GDM1 (cell line): ENCODE measurements at places on chromosomes 5 and 9.

DNA sequence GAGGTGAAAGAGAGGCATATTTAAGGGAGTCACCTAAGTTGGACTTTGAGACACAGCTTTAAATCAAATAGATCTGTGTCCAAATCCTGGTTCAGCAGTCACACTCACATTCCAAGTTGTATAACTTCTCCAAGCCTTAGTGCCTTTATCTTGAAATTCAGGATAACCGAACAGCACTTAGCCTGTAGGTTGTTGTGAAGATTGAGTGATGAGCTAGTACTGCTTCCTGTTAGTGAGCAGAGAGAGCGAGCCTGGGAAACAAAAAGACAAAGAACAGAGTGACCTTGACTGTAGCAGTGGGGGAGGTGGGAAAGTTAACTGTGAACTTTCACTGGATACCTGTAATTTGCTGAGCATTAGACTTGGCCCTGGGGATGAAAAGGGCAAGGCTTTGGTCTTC is 22.4 kb downstream of the MAML1 start:
- DNase-seq: no peak

GRCh38 chr9:107437716-107438115 is 51.9 kb downstream of the KLF4 start:
- no peak for DNase-seq

DNA sequence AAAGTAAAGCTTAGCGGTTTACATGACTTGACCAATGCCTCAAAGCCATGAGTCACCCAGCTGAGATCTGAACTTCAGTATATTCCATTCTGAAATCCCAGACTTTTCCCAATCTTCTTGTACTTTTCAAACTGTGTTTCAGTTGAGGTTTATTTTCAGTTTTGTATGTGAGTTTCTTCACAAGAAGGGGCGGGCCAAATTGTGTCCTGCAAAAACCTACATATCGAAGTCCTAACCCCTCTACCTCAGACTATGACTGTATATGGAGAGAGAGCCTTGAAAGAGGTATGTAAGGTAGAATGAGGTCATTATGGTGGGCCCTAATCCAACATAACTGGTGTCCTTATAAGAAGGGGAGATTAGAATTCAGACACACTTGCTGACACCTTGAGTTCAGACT is 666 bp upstream of the TLR4 start:
- no peak for DNase-seq

- DNase-seq: no peak
These were observed 188.5 kb upstream of the GRAMD2B start for GRCh38 chr5:126234563-126235195.

- DNase-seq: no peak
These were observed 23.4 kb downstream of the UBLCP1 start for GRCh38 chr5:159286420-159287035.

DNA sequence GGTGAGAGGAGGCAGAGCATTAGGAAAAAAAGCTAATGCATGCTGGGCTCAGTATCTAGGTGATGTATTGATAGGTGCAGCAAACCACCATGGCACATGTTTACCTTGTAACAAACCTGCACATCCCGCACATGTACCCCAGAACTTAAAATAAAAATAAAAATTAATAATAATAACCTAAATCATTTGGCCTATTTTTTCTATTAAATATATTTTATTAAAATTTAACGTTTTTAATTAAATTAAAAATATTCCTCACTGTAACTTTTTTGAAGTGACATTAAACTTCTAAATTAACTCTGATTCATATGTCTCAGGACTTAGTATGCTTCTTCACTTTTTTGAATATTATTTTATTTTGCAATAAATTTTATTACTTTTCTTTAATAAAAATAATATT is 83.7 kb upstream of the PARP8 start:
- no peak for DNase-seq

DNA sequence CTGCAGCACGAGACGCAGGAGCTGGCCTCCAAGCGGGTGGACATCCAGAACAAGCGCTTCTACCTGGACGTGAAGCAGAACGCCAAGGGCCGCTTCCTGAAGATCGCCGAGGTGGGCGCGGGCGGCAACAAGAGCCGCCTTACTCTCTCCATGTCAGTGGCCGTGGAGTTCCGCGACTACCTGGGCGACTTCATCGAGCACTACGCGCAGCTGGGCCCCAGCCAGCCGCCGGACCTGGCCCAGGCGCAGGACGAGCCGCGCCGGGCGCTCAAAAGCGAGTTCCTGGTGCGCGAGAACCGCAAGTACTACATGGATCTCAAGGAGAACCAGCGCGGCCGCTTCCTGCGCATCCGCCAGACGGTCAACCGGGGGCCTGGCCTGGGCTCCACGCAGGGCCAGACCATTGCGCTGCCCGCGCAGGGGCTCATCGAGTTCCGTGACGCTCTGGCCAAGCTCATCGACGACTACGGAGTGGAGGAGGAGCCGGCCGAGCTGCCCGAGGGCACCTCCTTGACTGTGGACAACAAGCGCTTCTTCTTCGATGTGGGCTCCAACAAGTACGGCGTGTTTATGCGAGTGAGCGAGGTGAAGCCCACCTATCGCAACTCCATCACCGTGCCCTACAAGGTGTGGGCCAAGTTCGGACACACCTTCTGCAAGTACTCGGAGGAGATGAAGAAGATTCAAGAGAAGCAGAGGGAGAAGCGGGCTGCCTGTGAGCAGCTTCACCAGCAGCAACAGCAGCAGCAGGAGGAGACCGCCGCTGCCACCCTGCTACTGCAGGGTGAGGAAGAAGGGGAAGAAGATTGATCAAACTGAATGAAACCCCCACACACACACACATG is 654 bp downstream of the PURA start:
- DNase-seq: peak; percentile 19

DNA sequence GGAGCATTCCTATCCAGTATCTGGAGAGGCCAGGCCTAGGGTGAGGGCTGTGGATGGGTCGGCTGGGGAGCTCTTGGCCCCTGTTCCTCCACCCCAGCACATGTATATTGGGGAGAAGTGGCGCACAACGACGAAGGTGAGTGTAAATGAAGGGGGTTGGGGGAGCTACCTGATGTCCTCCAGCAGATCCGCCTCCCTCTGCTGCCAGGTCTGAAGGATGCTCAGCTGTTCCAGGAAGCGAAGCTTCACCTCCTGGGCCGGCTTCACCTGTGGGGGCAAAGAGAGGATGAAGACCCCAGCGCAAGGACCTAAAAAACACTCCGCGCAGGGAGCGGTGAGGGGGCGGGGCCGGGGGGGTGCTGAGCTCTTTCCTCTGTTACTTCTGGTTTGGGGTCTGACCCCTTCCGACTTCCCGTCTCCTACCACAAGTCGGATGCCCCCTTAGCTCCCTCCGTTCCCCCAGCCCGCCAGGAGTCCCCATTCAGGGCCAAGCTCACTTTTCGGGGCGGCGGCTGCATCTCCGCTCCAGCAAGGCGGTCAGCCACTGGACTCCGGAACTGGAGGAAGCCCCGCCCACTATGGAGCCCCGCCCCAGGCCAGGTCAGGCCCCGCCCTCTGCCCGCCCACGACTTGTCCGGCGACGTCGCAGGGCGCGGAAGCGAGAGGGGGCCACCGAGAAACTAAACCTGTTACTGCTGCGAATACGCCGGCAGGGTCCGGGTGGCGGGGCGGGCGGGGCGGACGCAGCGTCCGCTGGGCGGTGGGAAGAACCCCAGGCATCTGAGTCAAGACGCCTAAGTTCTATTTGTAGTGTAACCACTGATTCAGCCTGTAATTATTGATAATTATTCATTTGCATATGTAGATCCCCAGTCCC is at the start of gene FCHSD1:
FCHSD1 (minus strand) TSS at position 568 of the 877 bp plus-strand sequence; CDS start at position 518, 50 bp downstream.
- DNase-seq: no peak

- no peak for DNase-seq
These were observed 574.8 kb downstream of the PSAT1 start for GRCh38 chr9:78871452-78872331.

DNA sequence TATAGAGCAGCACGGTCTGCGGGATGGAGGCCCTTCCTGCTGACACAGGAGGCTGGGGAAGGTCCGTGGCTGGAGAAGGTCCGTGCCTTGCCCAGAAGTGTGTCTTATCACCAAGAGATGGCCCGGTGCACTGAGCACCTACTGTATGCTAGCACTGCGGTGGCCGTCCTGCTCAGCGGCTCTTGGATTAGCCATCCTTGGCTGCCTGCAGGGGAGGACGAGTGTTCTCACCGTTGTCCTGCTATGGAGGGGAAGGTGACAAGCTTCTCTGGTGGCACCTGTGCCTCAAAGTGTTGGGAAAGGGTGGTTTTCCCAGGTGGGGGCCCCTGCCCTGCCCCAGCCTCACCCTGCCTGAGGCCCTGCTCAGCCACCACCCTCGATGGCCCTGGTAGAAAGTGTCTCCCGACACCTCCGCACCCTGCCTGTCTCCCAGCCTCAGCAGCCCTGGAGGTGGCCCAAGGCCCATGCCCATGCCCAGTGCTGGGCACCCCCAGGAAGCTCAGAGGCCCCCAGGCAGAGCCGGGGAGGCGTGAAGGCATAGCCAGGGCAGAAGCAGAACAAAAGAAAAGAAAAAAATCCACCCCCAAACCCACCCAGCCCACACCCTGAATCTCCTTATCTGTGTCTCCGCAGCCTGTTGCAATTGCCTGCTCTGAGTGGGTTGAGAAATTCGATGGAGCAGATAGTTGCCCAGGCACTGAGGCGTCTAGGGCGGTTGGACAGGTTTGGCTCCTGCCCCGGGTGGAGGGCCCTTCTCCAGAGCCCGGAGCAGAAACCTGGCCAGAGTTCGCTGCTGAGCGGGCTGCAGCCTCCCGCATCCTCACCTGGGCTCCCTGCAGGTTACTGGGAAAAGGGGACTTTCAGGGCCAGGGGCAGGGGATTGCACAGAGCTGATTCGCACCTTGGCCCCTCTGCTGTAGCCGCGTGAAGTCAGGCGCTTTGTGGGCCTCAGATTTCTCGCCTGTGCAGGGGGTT is 30.5 kb downstream of the RXRA start:
- no peak for DNase-seq

DNA sequence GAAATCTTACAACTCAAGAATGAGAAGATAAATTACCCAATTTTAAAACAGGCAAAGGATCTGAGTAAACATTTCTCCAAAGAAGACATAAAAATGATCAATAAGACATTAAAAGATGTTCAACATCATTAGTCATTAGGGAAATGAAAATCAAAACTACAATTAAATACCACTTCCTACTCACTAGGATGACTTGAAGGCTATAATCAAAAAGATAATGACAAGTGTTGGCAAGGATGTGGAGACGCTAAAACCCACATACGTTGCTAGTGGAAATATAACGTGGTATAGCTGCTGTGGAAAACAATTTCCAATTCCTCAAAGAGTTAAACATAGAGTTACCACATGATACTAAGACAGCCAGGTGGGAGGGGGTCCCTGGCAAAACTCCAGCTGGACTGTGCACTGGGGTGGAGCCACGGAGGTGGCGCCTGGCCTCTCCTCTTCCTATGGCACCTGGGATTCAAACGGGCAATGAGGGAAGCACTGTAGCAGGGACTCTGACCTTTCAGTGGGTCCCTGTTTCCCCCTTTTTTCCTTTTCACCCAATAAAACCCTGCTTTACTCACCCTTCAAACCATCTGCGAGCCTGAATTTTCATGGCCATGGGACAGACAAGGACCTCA is 5.9 kb downstream of the ARSB start:
- DNase-seq: no peak

- DNase-seq: no peak
These were observed 140.1 kb upstream of the NR3C1 start for GRCh38 chr5:143543358-143544255.

DNA sequence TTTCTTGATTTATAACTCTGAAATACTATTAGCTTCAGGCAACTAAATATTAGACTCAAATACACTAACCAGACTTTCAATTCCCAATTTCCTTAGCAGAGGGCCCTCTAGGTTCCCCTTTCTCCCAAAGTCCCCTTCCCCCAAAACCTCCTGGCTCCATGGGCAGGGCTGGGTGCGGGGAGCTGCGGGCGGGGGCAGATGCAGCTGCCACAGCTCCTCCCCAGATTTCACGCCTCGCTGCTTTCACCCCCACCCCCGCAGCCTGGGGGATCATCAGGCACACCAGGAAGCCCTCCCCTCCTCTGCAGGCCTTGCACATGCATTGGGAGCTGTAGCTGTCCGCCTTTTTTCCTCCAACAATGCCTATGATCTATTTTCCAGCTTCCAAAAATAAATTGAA is 82.8 kb upstream of the SPATA31C2 start:
- no peak for DNase-seq

- no peak for DNase-seq
These were observed 7.8 kb upstream of the MRNIP start for GRCh38 chr5:179866241-179867078.

- no peak for DNase-seq
These were observed 2326.0 kb upstream of the ACO1 start for GRCh38 chr9:30058463-30058862.

GRCh38 chr5:32780508-32780919 is 69.4 kb downstream of the NPR3 start:
- no peak for DNase-seq

DNA sequence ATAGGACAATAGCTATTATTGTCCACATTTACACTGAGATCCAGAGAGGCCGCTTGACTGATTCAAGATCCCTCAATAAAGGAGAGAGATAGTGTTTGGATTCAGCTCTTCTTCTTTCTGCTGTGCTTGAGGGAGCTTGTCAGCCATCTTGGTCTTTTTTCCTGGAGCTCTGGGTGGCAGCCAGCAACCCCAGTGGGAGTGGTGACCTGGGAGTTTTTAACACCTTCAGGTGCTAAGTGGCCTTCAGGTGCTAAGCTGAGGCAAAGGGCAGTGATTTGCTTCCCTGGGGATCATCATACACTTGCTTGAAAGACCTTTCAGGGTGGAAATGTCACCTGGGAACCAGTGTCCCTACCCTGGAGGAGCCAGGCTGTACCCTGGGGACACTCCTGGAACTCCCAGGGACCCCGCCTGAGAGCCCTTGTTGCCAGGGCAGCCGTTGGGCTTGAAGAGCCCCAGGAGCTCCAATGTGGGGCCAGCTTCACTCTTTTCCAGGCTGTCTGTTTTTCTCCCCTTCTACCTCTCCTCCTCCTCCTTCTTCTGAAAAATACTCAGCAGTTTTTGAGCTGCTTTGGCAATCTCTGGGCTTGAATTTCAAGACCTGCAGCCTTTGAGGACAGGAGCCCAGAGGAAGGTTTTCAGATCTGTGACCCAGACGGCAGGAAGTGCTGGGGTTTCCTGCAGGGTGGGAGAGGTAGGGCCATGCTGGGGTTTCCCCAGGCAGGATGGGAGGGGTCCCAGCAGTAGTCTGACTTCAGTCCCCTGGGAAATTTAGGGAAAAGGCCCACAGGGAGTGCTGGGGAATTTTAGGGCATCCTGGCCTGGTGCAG is 59.7 kb downstream of the FGF18 start:
- no peak for DNase-seq

- DNase-seq: no peak
These were observed 271.5 kb downstream of the CDK5RAP2 start for GRCh38 chr9:120308495-120308894.

DNA sequence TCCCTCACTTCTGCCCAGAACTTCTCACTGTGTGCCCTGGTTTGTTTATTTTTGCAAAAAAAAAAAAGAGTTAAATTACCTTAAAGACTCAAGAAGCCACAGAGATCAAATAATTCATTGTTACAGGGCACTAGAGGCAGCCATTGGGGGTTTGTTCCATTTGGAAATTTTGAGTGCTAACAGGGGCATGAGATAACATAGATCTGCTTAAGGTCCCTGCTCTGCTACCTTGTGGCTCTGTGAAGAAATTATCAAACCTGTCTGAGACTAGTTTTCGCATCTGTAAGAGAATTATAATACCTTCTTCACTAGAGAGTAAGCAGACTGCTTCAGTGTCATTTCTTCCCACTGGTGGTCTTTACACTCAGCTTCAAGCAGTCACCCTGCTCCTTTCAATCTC is 394 bp downstream of the TLR4 start:
- DNase-seq: no peak

GRCh38 chr5:6181871-6182270 is 196.5 kb downstream of the MED10 start:
- DNase-seq: no peak
